ENCODE measurements at places on chromosomes 5 and 9.

GRCh38 chr9:7907551-7908337 lies 108.2 kb upstream of the DMAC1 start:
- DNase-seq: no peak

- DNase-seq: no peak
Measured at GRCh38 chr9:79266986-79267385, 304.8 kb upstream of the TLE4 start.

DNA sequence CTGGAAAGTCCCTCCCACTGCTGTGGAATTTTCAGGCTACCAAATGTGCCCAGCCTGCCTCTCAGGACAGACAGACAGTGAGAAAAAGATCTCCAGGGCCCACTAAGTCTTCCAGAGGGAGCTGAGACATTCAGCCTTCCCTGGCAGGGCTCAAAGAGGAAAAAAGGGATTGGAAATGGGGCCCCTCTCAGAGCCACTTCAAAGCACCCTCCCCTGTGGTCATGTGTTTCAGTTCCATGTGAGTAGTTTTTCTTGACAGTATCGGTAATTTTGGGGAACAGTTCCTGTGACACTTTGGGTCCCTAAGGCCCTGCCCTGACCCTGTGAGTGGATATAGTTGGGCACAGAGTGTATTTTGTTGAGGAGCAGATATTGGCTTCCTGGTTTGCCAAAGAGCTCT lies 25.0 kb downstream of the LARP1 start:
- no peak for DNase-seq

- no peak for DNase-seq
Measured at GRCh38 chr5:60916646-60917045, 28.2 kb downstream of the ERCC8 start.

DNA sequence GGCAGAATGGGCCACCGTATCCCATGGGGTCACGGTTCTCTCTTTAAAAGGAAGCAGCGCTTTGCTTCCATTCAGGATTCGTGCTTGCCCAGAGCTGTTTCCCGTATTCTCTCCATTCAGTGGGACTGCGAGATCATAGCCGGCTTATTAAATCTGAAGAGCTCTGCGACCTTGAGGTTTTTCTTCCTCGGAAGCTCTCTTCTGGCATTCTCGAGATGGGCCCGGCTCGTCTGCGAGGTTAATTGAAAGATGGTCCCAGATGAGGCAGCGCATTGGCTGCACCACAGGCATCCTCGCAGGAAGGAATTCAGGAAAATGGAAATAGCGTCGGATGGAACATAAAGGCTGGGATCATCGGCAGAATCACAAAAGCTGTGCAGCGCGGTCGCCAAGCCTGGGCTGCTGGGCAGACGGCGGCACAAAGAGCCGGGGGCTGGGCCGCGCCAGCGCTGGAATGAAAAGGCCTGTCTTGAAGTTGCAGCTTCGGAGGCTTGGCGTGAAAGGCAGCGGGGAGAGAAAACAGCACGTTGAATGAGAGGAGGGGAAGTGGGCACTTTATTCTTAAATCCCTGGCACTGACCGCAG lies 236.2 kb downstream of the IRX2 start:
- DNase-seq: no peak

DNA sequence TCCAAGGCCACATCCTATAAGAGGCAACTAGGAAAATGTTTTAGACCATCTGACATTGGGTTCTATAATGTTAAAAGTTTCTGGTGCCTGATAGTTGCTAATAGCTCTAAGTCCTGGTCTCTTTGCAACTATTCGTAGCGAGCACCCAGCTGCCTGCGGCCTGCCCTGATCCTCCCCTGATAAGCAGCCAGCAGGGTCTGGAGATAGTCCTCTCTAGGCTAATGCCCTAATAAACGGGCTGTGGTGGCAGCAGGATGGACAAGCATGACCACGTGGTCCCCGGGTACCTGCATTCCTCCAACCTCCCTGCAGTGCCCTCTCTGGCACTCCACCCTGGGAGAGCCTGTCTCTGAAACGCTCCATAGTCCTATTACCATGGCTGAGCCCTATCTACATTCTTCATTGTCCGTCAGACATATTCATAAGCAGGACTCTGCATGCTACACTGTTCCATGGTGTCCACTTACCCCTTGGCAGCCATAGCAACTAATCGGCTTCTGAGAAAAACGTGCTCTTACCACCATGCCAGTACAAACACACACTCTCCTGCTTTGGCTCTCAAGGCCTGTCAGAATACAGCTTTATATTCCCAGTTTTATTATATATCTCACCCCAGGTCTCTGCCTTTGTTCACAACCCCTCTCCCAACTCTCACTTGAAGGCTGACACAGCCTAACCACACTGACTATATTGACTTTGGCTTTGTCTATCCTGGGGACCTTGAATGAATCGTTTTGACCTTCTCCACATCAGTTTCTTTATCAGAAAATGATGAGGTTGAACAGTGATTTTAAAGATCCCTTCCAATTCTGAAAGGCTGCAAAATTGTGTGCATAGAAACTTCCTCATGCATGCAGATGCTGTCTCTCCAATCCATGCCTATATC lies 49.9 kb upstream of the DAPK1 start:
- DNase-seq: no peak

DNA sequence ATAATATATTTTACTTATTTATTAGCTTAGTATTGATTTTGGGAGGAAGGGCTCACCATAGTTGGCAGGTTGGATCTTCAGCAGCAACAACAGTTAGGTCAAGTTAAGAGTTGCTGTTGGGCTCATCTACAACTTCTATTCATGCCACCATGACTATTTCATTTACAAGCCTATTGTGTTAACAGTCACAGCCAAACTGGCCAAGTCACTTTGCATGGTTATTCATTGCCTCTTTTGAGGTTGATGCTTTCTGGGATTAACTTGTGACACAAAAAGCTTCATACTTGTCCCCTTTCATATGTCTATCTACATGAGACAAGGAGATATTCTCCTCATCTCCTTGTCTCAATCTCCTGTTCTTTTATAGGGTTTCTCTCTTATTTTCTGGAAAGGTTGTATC lies 98.3 kb downstream of the WDR70 start:
- DNase-seq: no peak
